Activated CD4-positive, CD25-positive, alpha-beta regulatory T cell treated with anti-CD3 and anti-CD28 coated beads, Interleukin-2, amount 50 U/mL, for 72 hours (primary cell): ENCODE measurements at places on chromosomes 16 and 17.

DNA sequence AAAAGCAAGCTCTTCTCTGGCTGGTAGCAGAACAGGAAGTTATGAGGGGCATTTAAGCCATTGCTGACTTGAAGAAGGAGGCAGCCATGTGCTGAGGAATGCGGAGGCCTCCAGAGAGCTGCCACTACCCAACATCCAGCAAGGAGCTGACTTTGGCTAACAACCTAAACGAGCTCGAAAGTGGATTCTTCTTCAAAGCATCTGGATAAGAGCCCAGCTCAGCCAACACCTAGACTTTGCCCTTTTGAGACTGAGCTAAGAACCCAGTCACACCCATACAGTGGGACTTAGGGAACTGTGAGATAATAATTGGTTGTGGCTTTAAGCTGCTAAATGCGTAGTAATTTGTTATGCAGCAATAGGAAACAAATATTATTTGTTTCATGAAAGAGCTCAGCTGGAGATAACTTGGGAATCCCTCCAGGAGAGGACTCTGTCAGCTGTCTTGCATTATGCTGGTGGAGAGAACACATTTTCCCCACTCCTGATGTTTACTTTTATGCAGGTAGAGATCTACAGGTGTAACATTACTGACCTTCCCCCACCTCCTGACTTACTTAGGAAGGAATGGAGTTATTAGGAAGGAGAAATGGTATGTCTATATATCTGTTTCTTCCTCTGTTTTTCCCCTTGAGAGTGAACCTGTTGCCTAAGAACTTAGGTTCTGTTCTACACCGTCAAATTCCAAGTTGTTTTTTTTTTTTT is 52.7 kb upstream of the ZNF629 start:
- no peak for DNase-seq

GRCh38 chr16:15033309-15033707 is 22.6 kb downstream of the NTAN1 start:
- DNase-seq, result peak; percentile 9

- no peak for DNase-seq
These were observed 309.8 kb downstream of the XYLT1 start for GRCh38 chr16:17160920-17161431.

- DNase-seq, result no peak
These were observed 44.8 kb upstream of the MED13 start for GRCh38 chr17:62109924-62110323.

DNA sequence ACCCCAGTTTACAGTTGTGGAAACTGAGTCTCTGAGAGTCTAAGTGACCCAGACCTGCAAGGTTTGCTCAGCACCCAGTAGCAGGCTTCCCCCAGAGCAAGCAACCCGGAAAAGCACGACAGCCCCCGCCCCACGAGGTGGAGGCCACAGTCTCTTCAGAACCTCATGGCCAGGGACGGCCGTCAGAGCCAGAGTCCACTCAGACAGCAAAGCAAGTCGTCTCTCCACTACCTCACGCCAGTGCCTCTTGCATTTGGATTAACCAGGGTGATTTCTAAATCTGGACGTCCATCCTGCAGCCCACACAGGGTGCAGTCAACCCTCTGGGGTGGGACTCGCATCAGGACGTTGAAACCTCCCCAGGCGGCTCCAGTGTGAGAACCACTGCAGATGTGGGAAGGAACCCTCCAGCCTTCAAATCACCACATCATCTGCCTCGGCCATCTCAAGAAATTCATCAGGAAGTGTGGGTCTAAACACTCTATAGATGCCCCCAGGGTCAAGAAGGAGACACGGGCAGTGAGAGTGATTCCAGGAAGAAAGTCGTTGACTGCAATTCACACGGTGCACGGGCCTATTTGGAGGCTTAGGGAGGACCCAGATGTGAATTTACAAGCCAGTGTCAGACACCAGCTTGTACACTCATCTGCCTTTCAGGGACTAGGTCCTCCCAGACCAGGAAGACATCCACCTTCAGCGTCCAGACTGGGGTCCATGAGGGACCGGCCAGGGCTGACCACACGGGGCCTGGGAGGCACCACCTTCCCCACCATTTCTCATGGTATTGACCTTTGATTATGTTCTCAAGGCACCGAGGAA is 20.2 kb upstream of the RBFOX3 start:
- DNase-seq, result peak; percentile 22

- DNase-seq, result no peak
These were observed 8.7 kb upstream of the KCNH6 start for GRCh38 chr17:63514477-63514876.

- DNase-seq, result no peak
These were observed 7.0 kb upstream of the SPATA2L start for GRCh38 chr16:89708481-89708931.
